Fibroblast of the aortic adventitia (primary cell): ENCODE measurements at places on chromosomes 12 and 14. TPM values are rescaled to one million over a fixed set of nuclear protein-coding genes. Genes with fewer than 3 reads are reported as not detected.

The P2RX2 gene
- not detected in 2 replicates for total RNA-seq

The SRSF9 gene
- total RNA-seq, result 87.3 and 104 TPM in 2 replicates

The PLXNC1 gene
- total RNA-seq, result 4.3 and 6.1 TPM in 2 replicates

The NRIP2 gene
- total RNA-seq, result not detected in 2 replicates

The TBX3 gene
- 5.7 and 12.8 TPM in 2 replicates for total RNA-seq

The OTX2 gene
- not detected in 2 replicates for total RNA-seq

The ANKS1B gene
- total RNA-seq, result 1.5 and 47.0 TPM in 2 replicates

The PLBD1 gene
- total RNA-seq, result 2.4 and 3.4 TPM in 2 replicates

The FBXL14 gene
- 1.1 and 11.2 TPM in 2 replicates for total RNA-seq

The GPR84 gene
- not detected in 2 replicates for total RNA-seq

The FGF6 gene
- total RNA-seq, result not detected in 2 replicates

The ULK1 gene
- total RNA-seq, result 9.1 and 21.2 TPM in 2 replicates

The RERGL gene
- not detected in 2 replicates for total RNA-seq

The FLRT2 gene
- 48.6 and 72.3 TPM in 2 replicates for total RNA-seq

The TAS2R8 gene
- total RNA-seq, result 0.45 TPM in 1 of 2 replicates, not detected in the other

The MYH7 gene
- not detected in 2 replicates for total RNA-seq

The RPL10L gene
- total RNA-seq, result not detected in 2 replicates

The MYF5 gene
- not detected in 2 replicates for total RNA-seq

The COCH gene
- total RNA-seq, result 0.36 TPM in 1 of 2 replicates, not detected in the other

The LRFN5 gene
- 12.1 and 12.8 TPM in 2 replicates for total RNA-seq
